ENCODE measurements at places on chromosomes 2 and 18. TPM values are rescaled to one million over a fixed set of nuclear protein-coding genes. Genes with fewer than 3 reads are reported as not detected.

Gene AGXT
- total RNA-seq: not detected

Gene GAL3ST2
- 1.5 TPM for total RNA-seq

Gene ARHGAP25
- total RNA-seq: 2.5 TPM

Gene SULT1C2
- total RNA-seq: 0.69 TPM

Gene NYAP2
- total RNA-seq: not detected

Gene GBX2
- total RNA-seq: 1.3 TPM

Gene DCDC2C
- total RNA-seq: not detected

Gene HOXD10
- total RNA-seq: not detected

- no peak for DNase-seq
Measured at GRCh38 chr2:159362816-159363251, 76.3 kb upstream of the WDSUB1 start.

DNA sequence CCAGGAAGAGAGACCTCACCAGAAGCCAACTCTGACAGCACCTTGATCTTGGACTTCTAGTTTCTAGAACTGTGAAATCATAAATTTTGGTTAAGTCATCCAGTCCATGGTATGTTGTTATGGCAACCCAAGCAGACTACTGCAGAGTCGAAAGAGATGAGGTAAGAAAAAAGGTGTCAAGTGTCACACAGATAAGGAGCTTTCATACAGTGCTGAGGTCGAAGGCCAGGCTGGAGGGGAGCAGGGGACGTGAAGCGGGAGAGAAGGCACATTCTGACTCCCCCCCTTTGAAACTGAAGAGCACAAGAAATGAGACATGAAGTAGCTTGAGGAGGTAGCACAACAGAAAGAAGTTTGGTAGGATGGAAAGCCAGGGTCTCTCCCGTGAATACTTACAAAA is 110.4 kb downstream of the ALK start:
- peak; percentile 11 for DNase-seq

DNA sequence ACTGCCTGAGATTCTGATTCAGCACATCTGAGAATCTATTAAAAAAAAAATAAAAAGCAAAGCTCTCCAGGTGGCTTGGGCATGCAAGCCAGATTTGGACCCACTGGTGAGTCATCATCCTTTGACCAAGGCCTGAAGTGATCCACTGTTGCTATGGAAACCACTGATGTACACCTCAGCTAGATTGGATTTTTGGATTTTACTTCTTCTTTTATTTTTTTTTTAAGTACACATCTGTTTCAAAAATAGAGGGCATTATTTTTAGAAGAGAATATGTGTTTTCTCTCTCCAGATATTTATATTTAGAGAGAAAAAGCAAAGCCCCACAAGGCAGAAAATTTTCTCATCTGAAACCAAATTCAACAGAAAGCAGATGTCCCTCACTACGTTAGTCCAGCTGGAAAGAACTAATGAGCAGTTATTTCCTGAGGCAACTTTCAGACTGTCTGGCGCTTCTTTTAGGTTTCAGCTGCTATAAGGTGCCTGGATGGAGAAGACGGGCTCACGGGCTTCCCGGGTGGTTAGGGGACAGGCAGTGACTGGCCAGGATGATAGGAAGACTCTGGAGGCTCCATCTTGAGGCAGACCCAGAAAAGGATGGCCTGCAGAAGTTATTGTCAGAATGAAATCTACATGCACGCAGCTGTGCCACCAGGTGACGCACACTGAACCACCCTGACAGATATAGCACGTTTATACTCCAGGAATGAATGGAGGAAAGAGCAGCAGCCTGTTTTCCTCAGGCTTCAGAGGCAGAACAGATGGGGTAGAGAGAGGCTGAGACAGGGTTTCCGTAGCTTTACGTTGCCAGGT is 50.5 kb downstream of the MRPL35 start:
- DNase-seq: no peak

DNA sequence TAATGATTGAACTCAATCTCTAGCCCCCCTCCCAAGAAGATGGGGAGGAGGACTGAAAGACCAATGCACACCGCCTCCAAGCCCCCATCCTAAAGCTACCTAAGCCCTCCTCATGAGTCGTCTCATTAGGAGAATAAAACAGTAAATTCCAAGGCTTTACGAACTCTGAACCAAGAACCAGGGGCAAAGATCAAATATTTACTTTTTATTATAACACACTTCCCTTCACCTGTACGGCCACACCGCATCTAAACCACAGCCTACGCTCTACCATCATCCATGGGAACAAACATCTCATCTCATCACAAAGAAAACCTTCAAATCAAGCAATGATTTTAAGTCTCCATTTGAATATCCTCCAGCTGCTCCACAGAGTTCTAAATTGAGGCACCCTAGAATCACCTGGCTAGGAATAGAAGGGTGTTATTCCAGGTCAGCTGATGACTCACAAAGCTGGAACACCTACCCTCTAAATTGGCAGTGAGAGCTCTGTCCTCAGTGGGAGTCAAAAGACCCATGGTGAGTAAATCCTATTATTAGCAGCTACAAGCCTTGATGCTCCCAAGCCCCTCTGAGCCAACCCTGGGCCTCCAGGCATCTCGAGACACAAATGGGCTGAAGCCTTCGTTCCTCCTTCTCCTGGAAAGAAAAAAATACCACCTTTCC is 45.6 kb upstream of the BZW1 start:
- DNase-seq: no peak

DNA sequence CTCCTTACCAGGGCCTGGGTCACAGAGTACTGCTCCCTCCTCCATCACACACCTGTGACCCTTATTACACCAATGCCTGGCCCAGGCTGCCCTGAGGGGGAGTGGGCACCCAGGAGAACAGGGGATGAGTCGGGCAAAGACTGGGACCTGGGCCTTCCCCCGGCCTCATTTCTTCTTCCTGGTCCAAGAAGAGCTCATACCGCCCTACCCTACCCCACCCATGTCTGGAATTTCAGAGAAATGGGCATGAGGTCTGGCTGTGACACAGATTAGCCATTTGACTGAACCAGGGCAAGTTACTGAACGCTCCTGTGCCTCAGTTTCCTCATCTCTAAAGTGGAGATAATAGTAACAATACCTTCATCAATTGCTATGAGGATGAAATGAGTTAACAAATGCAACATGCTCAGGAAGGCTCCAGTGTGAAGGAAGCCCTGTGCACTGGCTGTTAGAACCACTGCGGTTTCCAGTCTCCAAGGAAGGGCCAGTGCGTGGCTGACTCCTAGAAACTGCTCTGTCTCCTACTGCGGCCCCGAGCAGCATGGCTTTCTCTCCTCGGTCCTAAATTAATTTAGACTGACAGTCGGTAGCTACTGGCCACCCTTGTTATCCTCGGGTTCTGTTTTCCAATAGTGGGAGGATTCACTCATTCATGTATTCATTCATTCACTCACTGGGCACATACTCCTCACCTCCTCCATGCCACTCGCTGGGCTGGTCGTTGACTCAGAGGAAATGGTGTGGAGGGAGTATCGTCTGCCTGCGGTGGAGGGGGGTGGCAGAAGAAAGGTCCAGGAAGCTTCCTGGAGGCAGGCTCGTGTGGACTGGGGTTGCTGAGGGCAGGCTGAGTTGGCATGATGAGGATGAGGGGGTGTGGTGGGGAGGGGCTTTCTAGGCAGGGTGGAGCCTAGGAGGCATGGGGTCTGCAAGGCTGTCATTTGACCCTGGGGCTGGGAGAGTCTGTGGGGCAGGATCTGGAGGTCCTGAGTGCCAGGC is 175.6 kb downstream of the GLI2 start:
- no peak for DNase-seq

GRCh38 chr2:185757356-185757755 is 18.8 kb downstream of the FSIP2 start:
- DNase-seq: no peak

GRCh38 chr2:118431165-118431517 is 342.9 kb downstream of the INSIG2 start:
- DNase-seq: peak; percentile 36

DNA sequence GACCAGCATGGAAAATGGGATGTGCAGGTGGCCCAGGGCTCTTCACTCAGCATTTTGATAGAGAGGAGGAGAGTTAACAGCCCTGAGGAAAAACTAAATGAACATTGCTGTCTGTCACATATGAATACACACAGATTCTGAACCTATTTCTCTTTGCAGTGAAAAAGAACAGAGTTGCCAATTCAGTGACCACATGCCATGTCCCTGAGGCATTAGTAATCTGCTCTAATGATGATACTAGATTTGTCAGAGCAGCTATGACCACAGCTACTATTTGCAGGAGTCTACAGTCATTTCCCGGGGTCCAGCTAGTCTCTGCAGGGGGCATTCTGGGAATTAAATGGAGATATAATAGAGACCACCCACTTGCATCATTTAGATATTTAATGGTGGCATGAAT is 267.6 kb downstream of the TMX3 start:
- no peak for DNase-seq

DNA sequence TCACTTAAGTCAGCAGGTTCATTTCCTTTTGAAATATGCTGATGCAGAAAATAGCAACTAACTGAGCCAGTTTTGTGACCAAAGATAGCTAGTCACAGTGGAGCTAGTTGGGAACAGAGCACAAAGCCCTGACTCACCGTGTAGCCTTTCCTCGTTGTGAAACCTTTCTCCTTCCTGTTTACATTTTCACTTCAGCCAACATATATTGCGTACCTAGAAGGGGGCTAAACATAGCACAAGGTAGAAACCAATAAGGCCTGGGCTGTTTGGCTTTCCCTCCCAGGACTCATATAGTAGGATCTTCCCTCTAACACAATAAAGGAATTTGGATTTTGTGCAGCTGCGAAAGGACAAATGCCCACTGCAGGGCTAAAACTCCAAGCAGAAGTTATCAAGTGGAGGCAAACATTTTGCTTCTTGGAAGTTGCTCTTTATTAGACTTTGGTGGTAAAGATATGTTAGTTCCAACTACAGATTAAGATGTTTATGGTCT is 24.5 kb upstream of the LPIN2 start:
- DNase-seq: no peak

- no peak for DNase-seq
Measured at GRCh38 chr2:189783451-189783926, 650 bp downstream of the ORMDL1 start.

DNA sequence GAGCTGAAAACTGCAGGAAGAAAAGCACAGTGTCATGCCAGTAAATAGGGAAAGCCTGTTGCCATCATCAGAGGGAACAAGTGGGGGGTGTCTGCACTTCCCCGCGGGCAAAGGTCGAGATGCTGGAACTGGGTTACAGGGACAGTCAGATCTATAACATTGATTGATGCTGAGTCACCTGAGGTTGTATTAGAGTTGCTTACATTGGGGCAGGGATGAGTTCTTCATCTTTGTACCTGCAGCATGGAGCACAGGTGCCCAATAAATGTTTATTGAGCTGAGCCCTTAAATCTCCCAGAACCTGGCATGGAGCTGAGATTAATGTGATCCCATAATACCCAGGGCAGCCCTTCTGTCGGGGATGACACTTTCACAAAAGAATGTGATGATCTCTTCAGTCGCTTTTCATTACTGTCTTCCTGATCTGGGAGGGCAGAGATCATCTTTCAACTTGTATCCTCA is 5.9 kb upstream of the RNF152 start:
- DNase-seq: no peak

DNA sequence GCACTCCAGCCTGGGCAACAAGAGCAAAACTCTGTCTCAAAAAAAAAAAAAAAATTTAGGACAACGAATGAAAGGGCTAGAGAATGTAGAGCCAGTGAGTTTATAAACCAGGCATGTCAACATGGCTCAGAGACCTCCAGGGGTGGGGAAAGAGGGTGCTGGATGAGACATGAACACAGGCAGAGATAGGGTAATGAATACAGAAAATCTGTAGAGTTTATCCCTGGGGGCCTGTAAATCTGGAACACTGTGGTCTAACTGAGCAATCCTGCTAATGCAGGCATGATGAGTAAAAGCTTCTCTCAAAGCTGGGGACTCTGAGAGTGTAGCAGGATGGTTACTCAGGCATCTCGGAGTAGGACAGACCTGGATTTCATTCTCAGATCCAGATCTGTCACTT is 59.2 kb upstream of the IGFBP2 start:
- no peak for DNase-seq

DNA sequence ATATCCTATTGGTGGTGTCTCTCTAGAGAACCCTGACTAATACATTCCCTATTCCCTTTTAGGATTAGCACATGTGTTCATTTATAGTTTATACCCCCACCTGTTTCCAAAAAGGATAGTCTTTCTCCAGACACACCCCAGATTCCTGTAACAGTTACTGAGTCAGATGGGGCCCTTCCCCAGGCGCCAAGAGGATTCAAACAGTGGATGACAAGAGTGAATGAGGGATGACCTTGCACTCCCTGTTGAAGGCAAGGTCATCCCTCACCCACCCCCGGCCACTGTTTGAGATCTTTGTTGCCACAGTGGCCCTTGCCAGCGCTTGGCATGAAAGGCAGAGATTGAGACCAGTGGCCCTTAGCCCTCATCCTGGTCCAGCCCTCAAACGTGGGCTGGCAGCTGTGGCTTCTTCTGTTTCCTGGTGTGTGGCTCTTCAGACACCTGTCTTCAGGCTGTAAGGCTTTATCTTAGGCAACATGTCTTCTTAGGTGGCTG is 15.3 kb upstream of the REEP1 start:
- DNase-seq: no peak

GRCh38 chr18:57205641-57206040 is 58.8 kb downstream of the BOD1L2 start:
- no peak for DNase-seq

DNA sequence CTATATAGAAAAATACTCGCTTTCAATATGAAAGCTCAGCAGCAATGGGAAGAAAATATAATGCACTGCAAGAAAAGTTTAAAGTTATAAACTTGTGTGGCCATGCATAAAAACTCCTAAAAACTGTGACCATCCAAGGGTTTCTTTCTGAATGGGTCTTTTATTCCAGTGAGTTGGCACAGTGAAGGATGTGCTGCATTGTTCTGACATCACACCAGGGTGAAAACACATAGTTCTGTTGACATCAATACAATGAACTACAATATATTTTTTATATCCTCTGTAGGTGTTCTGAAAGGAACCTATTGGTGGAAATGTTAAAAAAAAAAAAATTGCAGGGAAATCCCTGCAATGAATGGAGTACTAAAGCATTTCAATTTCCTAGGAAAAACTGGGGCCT is 80.2 kb downstream of the CDH20 start:
- DNase-seq: no peak

DNA sequence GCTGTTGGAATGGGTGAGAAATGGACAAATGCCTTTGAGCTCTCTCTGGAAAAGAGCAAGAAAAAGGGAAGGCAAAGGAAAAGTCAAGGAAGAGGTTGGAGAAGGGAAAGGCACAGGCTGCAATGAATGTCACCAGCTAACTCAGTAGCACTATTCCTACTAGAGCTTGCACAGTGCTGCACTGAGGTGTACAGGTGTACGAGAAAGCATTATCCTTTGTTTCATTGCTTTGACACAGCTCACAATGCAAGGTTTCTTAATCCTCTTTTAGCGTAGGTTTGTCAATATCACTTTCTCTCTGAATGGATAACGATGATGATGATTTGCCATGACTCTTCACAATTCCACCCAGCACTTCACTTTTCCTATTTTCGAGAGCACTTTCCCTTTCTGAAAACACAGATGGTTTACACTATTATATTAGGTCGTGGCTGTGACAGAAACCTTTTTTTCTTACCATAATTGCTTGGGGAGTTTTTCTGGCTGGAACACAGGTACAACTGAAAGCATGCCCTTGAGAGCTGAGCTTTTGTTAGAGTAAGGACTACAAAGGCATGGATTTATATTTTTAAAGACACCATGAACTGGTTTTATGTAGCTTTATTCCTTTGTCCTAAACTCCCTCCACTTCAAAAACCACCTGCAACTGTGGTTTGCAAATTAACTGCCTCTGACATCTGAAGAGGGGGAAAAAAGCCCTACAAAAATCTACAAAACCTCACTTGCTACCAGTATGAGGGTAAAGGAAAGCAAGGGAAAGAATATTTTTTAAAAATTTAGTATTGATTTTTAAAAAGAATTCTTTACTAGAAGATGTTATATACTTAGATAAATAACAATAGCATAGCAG is 265.5 kb downstream of the TGIF1 start:
- DNase-seq: no peak

GRCh38 chr18:33840212-33840593 is 262.2 kb downstream of the ASXL3 start:
- DNase-seq: no peak

Data from GM23338 (cell line).